NCI-H187 (cell line): ENCODE measurements at places on chromosomes 13 and 19.

DNA sequence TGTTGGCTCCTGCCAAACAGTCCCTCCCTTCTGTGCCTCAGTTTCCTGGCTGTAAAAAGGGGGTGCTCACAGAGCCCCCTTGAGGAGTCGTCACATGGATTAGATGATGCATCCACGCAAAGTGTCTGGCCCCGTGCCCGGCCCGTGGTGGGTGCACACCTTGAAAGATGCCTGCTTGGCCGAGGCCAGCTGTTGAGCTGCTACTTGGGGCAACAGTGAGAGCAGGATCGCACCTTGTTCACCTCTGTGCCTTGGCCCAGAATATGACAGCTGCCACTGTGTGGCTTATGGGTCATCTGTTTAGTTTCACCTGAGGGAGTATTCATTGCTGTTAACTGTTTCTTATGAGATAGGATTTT lies 17.7 kb downstream of the CRTC1 start:
- DNase-seq, result no peak

DNA sequence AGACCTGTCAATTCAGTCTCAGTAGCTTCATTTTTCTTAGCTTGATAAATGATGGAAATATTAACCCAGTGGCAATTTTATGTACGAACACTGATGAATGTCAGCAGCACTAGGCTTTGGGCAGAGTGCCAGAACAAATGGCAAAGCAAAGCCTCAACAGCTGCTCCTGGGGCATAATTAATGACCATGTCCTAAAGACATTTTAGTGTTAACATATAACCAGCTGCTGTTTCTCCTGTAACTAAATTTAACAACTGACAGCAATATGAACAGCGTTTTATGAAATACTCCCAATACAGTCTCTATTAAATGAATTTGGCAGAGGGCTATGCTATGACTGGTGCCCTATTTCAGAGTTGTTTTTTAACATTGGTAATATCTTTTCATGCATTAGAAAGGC lies 47.1 kb downstream of the ZNF568 start:
- DNase-seq, result peak; percentile 30

GRCh38 chr19:48770266-48770665 lies 14.9 kb downstream of the FGF21 start:
- no peak for DNase-seq

GRCh38 chr13:49615836-49616675 lies 12.3 kb upstream of the ARL11 start:
- DNase-seq, result no peak

DNA sequence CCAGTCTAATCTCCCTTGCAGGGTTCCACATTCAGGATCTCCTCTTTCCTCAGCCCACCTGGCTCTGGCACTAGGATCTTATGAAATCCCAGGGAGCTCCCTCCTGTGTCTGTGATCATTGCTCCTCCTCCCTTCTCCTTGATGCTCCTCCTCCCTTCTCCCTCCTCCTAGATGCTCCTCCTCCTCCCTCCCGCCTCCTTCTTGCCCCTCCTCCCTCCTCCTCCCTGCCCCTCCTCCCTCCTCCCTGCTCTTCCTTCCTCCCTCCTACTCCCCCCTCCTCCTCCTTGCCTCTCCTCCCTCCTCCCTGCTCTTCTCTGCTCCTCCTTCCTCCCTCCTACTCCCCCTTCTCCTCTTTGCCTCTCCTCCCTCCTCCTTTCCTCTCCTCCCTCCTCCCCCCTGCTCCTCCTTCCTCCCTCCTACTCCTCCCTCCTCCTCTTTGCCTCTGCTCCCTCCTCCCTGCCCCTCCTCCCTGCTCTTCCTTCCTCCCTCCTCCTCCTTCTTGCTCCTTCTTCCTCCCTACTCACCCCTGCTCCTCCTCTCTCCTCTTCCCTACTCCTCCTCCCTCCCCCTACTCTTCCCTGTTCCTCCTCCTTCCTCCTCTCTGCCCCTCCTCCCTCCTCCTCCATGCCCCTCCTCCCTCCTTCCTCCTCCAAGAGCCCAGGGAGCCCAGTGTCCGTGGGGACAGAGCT lies 14.9 kb upstream of the ZBTB7A start:
- no peak for DNase-seq

DNA sequence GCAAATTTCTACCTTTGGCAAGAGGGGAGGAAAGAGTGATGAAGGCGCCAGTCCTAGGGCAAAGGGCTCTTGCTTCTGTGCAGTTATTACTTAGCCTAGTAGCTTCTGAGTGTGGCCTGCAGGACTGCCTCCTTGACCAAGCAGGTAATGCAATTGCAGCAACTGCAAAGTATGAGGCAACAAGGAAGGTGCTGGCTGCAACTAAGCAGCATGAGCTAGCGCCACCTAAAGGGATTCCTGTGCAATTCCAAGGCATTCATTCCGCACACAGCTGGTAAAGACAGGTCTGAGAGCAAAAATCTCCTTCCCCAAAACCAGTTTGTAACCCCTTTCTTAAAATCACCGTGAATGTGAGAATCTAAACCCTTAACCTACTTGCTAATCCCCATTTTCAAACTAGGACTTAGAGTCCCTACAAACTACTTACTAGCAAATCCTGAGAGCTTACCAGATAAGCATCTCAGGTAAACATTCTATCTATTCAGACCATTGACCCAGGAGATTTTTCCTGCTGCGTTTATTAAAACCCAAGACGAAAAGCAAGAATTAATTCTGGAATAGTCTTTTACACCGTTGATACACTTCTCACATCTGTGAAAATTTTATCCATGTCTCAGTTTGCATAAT lies 62.9 kb downstream of the DCT start:
- no peak for DNase-seq

GRCh38 chr13:98892821-98893220 lies 85.0 kb downstream of the DOCK9 start:
- no peak for DNase-seq

- DNase-seq, result no peak
Observed at GRCh38 chr13:60094385-60095088, 69.2 kb downstream of the DIAPH3 start.

GRCh38 chr13:59208405-59209195 lies 955.1 kb downstream of the DIAPH3 start:
- DNase-seq, result no peak

GRCh38 chr13:52784591-52785340 lies 45.1 kb upstream of the CNMD start:
- no peak for DNase-seq

- no peak for DNase-seq
Observed at GRCh38 chr13:30103161-30103840, 204.1 kb downstream of the KATNAL1 start.

GRCh38 chr13:38662362-38662761 lies 24.5 kb upstream of the FREM2 start:
- DNase-seq, result no peak

DNA sequence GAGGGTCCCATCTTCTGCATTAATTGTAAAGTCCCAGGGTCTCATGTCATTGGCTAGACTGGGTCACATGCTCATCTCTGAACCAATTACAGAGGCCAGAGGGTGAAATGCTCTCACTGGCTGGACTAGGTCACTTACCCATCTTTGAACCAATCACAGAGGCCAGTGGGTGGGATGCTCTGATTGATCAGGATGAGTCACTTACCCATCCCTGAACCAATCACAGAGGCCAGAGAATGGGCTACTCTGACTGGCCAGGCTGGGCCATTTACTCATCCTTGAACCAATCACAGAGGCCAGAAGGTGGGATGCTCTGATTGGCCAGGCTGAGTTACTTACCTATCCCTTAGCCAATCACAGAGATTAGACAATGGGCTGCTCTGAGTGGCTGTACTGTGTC lies 5.3 kb downstream of the MISP start:
- DNase-seq, result no peak

- no peak for DNase-seq
Observed at GRCh38 chr19:30011051-30011578, 69.1 kb downstream of the URI1 start.

DNA sequence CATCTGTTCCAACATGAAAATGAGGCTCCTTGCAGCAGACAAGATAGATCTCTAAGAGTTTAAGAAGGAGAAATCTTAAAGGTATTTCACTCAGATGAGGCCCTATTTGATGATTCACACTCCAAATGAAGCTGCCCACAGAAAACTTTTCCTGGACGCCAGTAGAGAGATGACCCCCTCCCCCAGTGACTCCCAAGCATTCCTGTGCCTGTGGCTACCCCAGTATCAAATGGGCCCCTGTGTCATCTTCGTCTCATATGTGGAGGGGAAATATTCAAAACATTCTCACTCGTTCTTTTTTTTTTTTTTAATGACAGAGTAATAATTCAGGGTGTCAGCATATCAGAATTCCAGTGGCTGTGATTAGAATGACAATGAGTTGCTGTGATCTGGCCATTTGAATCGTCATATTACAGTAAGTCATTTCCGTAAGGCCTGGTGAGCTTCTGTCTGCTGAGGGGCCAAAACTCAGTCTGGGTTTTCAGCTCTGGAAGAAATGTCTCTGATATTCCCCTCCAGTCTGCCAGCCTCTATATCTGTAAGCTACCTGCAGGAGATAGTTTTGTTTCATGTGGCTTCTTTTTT lies 194.7 kb downstream of the URI1 start:
- DNase-seq, result no peak

- no peak for DNase-seq
Observed at GRCh38 chr13:110957181-110957884, 42.5 kb upstream of the ANKRD10 start.

GRCh38 chr19:7905859-7906258 lies 2.2 kb downstream of the MAP2K7 start:
- DNase-seq, result no peak

DNA sequence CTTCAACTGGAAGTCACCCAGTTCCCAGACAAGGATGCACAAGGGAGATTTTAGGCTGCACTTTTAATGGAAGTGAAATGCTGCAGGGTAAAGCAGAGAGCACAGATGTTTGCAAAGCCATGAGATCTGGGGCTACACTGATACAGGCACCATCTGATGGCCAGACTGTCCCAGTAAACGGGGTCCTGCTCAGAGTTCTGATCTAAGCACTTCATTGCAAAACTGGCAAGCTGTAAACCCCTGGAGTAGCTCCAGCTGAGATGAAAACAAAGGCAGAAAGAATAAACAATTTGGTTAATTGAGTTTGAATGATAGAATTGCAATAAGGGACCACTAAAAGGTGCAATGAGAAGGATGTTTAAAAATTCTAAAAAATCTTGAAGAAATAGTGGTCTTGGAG lies 197.1 kb downstream of the OXGR1 start:
- DNase-seq, result no peak

DNA sequence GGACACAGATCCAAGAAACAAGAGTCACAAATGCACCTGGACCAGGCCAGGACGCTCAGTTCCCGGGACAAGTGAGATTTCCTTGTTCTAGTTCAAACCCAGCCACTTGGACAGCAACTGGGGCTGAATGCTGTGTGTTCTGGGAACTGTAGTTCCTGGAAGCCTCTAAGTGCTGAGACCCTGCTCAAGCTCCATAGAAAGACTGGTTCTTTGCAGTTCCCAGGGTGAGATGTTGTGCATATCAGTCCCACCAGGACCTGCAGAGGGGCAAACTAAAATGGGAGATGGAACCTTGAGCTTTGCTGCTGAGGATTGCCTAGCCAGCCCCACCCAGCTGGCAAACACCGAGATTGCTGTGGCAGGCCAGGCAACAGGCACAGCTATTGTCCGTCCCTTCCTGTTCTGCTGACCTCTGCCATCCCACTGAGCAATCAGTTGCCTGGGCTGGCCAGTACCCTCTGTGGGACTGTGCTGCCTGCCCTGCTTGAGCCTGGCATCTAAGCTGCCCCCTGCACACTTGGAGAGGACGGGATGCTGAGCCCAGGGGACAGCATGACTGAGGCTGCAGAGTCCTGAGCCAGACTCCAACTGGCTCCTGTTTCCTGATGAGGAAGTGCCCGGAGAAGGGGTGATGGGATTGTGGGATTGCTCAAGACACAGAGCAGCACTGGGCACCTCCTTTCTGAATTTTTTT lies 1.4 kb upstream of the GIPC1 start:
- no peak for DNase-seq

GRCh38 chr13:109182777-109183465 lies 553.5 kb downstream of the MYO16 start:
- no peak for DNase-seq

DNA sequence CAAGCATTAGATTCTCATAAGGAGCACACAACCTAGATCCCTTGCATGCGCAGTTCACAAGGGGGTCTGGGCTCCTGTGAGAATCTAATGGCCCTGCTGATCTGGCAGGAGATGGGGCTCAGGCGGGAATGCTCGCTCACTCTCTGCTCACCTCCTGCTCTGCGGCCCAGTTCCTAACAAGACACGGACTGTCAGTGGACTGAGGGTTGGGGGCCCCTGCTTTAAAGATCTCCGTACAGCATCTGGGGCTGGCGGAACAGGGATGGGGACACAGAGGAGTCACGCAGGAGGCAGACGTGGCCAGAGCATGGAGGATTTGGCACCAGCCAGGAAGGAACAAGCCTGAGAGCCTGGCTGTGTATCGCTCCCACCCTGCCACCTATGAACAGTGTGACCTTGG lies 37.3 kb upstream of the ZNF536 start:
- no peak for DNase-seq

GRCh38 chr13:37138169-37138568 lies 32.7 kb upstream of the CSNK1A1L start:
- DNase-seq, result no peak

DNA sequence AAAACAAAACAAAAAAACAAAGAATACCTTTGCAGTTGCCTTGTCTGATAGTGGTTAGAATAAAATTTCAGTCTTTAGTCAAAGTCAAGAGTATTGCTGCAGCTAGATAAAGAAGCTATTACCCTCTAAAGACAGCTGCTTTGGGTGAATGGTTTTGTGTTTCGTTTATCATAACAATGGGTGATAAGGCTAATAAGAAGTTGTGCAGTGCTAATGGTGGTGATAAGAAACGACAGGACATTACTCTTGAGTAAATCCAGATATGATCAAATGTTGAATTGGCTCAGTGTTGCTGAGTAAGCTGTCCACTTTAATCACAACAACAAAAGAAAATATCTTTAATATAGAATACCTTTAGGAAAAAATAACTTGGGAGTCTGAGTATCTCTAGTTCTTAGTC lies 1825.3 kb downstream of the SLITRK5 start:
- no peak for DNase-seq

DNA sequence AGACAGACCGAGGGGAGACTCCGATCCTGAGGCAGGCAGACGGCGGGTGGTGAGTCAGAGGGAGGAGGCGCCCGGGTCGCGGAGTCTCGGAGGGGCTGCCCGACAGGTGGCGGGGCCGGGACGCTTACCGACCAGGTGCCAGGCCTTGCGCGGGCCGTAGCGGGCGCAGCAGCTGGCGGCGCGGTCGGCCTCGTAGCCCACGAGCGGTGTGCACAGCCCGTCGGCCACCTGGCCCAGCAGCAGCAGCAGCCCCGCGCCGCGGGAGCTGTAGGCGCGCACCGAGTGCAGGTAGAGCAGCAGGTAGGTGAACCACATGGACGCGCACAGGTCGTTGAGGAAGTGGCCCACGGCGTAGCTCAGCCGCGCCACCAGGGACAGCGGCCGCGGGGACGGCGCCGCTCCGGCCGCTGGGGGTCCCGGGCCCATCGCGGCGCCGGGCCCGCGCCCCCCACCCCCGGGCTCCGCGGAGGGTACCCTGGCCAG lies 367 bp downstream of the MFSD12 start:
- no peak for DNase-seq

- DNase-seq, result no peak
Observed at GRCh38 chr13:28031896-28032288, 43.4 kb upstream of the URAD start.
